Esophagus muscularis mucosa (tissue), 4 donors: ENCODE measurements at places on chromosomes 13 and 19. TPM values are rescaled to one million over a fixed set of nuclear protein-coding genes. Genes with fewer than 3 reads are reported as not detected.

DNA sequence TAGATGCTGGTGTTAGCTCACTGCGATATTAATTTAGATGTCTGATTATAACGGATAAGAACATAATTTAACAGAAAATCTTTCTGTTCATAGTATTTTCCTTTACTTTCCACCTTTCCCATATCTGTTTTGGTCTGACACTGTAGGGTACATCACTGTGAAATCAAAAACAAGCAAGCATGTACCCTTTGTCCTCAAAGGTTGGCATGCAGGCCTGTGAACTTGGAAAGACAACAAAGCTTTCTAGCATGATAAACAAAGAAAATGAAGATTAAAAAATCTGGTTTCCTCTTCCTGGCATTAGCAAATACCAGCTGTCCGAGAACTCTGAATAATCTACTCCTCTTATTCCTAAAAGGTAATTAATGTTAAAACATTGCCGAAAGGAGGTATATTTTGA lies 31.6 kb downstream of the THSD1 start:
- DNase-seq, result no peak

Gene ACER1
- not detected for total RNA-seq

Gene CFD
- total RNA-seq, result 616 TPM

- no peak for DNase-seq
Observed at GRCh38 chr19:17999684-18000479, 8.1 kb upstream of the ARRDC2 start.

Gene ZSCAN5C
- total RNA-seq, result not detected

Gene ZSCAN1
- not detected for total RNA-seq

DNA sequence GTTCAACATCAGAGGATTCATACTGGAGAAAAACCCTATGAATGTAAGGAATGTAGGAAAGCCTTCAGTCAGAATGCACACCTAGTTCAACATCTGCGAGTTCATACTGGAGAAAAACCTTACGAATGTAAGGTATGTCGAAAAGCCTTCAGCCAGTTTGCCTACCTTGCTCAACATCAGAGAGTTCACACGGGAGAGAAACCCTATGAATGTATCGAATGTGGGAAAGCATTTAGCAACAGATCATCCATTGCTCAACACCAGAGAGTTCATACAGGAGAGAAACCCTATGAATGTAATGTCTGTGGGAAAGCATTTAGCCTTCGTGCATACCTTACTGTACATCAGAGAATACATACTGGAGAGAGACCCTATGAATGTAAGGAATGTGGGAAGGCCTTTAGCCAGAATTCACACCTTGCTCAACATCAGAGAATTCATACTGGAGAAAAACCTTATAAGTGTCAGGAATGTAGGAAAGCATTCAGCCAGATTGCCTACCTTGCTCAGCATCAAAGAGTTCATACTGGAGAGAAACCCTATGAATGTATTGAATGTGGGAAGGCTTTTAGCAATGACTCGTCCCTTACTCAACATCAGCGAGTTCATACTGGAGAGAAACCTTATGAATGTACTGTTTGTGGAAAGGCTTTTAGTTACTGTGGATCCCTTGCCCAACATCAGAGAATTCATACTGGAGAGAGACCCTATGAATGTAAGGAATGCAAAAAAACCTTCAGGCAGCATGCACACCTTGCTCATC lies 15.4 kb downstream of the ZNF570 start:
- no peak for DNase-seq

DNA sequence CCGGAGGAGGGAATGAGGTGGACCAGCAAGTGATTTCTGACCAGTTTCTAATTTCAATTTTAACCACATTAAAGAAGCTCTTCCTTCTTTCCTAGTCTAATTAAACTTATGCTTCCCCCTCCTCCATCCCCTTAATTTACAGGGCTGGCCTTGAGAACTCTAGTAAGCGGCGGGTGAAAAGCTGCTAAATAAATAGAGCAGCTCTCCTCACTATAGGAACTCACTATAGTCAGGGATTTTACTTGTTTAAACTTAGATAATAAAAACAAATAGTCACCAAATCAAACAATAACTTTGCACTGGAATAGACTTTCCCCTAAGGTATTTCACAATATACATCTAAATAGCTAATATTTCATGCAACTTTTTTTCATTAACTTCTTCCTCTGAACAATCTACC lies 1838.2 kb upstream of the PRR20A start:
- DNase-seq, result no peak

Gene MAB21L1
- total RNA-seq, result 0.83 TPM

Gene PGLYRP2
- total RNA-seq, result not detected

DNA sequence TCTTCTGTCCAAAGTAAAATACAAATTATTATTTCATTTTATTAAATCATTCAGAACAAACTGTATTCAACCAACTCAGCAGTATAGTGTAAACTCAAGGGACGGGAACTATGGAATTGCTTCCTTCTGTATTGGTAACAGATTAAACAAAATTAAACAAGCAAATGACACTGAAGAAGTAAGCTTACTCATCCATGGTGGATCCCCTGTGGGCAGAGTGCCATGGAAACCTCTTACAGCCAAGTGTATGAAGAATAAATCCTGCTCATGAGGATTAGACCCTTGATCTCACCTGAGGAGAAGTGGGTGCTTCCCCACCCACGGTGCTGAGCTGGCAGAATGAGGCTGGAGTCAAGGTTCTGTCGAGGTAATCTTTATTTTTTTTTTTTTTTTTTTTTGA lies 18.0 kb upstream of the RFXAP start:
- no peak for DNase-seq

Gene C1QTNF9B
- 0.32 TPM for total RNA-seq

Gene ZNF730
- 0.33 TPM for total RNA-seq

- DNase-seq, result no peak
Observed at GRCh38 chr19:52536448-52536800, 9.0 kb downstream of the ZNF808 start.

Gene FFAR1
- total RNA-seq, result not detected

DNA sequence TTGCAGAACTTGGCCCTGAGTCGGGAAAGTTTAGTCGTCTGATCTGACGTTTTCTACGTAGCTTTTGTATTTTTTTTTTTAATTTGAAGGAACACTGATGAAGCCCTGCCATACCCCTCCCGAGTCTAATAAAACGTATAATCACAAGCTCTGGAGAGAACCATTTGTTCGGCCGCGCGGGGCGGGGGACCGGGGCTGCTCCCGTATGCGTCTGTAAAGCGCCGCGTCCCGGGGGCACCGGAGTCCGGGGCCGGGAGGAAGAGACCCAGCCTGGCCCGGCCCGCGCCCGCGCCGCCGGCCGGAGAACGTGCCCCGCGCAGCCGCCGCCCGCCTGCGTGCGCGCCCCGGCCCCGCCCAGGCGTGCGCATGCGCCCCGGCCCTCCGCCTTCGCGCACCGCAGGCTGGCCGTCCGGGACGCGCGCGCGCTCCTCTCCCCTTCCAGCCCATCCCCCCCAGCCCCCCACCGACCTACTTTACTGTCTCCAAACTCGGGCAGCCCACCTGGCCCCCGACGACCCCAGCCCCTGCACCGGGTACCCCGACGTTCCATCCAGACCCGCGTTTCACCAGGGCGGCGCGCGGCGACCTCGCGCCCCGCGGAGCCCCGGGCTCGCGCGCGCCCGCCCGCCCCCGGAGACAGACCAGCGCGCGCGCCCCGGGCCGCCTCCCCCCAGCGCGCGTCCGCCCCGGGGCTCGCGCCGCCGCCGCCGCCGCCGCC lies 785 bp upstream of the USF2 start:
- DNase-seq, result no peak

GRCh38 chr19:7294558-7295212 lies 471 bp upstream of the INSR start:
- no peak for DNase-seq

Gene MUC16
- total RNA-seq, result under 0.01 TPM

DNA sequence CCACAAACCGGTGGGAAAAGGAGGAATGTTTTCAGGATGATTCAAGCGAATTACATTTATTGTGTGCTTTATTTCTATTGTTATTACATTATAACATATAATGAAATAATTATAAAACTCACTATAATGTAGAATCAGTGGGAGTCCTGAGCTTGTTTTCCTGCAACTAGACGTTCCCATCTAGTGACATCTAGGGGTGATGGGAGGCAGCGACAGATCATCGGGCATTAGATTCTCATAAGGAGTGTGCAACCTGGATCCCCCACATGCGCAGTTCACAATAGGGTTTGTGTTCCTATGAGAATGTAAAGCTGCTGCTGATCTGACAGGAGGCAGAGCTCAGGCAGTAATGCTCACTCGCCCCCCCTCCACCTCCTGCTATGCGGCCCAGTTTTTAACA lies 54.5 kb downstream of the SPTBN4 start:
- no peak for DNase-seq

DNA sequence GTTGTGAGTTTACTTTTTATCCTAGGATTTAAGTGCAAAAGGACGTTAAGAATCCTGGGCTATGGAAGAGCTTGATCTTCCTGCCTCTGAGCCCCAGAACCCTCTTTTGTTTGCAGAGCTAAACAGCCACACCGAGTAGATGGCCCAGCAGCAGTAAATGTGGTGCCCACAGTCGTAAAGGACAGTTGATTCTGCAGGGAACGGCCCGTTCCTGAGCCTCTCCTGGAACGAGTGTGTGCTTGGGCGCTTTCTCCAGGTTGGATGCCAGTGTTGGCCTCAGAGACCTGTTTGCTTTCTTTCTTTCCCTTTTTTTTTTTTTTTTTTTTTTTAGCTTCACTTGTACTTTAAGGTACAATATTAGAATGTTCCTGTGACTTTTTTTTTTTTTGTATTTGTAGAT lies 41.7 kb downstream of the SPATA13 start:
- no peak for DNase-seq

Gene CFAP97D2
- total RNA-seq, result not detected

DNA sequence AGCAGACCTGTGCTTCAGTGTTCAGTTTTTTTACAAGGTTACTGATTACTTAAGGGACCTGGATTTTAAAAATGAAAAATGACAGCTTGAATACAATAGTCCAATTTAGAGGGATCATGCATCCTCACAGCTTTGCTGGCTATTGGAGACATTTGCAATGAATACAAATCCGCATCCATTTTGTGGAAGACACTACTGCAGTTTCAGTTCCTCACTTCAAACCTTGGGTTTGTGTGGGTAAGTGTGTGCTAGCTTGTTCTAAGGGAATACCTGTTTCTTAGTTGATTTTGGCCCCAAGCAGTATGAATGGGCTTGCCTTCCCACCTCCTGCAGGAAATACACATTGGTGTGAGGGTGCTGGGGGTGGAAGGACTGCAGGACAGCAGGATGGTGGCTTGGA lies 222.4 kb downstream of the OLFM4 start:
- no peak for DNase-seq

GRCh38 chr13:19838865-19839275 lies 24.6 kb downstream of the ZMYM5 start:
- DNase-seq, result no peak

DNA sequence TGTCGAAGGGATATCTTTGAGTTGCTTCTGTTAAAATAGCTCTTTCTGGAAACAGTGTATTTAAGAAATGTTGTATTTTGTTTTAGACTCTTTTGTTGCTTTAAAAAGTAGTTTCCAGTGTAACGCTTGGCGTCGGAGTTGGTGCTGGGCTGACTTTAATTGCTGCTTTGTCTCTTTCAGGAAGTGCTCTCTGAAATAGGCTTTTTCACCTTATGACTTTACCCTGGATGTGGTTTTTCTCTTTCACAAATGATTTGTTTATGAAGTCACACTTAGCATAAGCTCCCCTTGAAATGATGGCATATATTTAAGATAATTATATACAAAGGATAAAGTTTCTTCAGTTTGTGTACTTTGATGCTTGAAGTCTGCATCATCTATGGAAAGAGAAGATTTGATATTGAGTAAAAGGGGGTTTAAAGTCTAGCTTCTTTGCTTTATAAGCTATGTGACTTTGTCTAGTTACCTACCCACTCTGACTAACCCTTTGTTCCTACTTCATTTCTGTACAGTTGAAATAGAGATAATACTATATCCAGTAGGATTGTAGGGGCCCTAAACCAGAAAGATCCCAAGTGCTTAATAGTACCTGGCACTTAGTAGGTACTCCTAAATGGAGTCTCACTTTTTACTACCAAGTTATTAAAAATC lies at the start of gene GPR18:
Gene GPR18, minus strand, starts transcription at position 170 of the 651 bp plus-strand sequence. CDS start 2,507 bp downstream, outside the sequence.
- DNase-seq, result no peak

- DNase-seq, result no peak
Observed at GRCh38 chr19:33713194-33713593, 83.5 kb upstream of the KCTD15 start.

DNA sequence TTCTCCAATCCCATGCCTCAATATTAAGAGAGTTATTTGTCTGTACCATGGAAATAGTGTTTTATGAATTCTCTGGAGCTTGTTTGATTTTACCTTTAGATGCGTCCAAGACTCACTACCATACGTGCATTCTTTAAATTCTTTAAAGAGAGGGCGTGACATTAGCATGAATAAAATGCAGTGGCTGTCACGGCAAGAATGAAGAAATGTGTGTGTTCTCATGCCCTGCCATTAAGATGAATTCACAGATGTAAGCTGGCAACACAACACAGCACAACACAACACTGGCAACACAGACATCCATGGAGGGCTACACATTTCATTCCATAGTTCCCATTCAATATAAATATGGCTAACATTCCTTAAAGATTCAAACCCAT lies 213.4 kb downstream of the ENOX1 start:
- no peak for DNase-seq

GRCh38 chr13:23289917-23290357 lies 109.2 kb downstream of the SGCG start:
- DNase-seq, result no peak

DNA sequence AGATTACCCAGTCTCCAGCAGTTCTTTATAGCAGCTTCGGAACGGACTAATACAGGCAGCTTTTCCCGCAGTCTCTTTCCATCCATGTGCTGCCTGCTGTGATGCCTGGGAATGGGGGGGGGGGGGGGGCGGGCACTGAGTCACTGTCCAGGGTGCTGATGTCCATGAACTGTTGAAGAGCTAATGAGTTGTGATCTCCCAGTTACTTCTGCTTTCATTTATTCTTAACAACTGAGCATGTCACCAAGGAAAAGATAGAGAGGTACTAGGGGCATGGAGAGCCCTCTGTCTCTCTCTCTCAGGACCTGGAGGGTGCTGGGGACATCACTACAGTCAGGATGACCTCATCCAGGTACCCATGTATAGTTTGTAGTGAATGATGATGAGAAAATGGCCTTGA lies 20.3 kb upstream of the CEACAM1 start:
- DNase-seq, result no peak

DNA sequence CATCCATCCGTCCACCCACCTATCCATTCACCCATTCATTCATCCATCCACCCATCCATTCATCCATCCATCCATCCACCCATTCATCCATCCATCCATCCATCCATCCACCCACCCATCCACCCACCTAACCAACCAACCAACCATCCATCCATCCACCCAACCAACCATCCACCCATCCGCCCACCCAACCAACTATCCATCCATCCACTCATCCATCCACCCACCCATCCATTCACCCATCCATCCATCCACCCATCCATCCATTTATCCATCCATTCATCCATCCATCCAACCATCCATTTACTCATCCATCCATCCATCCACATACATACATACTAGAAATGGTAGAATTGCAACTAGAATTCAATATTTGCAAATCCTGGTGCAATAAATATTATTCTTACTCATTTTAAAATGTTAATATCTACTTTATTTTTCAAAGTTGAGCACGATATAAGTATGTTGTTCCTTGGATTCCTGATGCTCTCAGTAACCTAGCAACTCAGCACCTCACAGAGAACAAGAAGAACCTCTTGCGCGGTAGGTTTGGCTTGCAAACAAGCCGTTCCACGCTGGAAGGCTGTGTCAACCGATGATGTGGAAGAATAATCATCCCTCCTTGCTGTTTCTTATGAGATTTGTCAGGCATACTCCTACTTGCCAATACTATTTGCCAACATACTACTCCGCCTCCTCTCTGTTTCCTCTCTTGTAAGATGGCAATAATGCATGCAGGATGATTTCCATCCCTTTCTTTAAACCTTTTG lies 111.7 kb downstream of the GNG7 start:
- no peak for DNase-seq

- no peak for DNase-seq
Observed at GRCh38 chr19:10646456-10647159, 7.5 kb upstream of the ILF3 start.
